NCI-H1417 (cell line): ENCODE measurements at places on chromosomes 16 and 17.

- DNase-seq, result no peak
Measured at GRCh38 chr17:1942066-1942365, 83.1 kb downstream of the RTN4RL1 start.

GRCh38 chr16:1914084-1914608 is 4.1 kb downstream of the HS3ST6 start:
- DNase-seq, result no peak

DNA sequence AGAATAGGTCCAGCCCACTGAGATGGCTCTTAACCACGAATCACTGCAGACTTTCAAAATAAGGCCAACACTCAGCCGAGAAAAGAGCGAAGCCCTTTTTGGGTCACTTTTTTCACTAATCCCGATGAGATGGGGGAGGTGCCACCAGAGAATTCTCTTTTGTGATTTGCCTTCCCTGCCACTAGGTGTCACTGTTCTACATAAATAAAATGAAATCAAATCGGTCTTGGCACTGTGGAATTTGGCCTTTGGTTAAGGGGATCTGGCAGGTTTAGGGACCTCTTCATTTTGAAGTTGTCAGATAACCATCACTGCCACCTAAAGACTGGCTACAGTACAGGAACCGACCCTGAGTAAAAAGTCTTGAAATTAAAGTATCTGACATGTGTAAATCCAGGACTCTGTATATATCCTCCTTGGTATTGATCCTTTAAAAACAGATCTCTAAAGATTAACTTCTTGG is 147.0 kb downstream of the HS3ST4 start:
- DNase-seq, result peak; percentile 68

GRCh38 chr17:28518578-28518977 is 12.4 kb downstream of the FOXN1 start:
- no peak for DNase-seq

DNA sequence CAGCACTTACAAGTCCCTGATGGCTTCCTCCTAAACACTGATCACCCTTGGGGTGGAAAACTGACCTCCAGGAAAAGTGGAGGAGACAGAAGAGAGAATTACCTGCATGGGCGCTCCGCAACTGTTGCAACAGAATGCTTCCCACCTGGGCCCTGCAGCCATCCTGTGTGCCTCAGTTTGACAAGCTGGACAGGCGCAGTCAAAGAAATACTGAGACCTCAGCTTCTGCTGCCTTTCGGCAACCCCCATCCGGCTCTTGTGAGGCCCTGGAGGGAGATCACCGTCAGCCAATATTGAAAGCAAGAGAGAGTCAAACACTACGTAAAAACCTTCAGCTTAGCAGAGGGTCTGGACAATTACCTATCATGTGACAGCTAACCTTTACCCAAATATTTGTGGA is 24.8 kb downstream of the SERPINF1 start:
- DNase-seq, result no peak

DNA sequence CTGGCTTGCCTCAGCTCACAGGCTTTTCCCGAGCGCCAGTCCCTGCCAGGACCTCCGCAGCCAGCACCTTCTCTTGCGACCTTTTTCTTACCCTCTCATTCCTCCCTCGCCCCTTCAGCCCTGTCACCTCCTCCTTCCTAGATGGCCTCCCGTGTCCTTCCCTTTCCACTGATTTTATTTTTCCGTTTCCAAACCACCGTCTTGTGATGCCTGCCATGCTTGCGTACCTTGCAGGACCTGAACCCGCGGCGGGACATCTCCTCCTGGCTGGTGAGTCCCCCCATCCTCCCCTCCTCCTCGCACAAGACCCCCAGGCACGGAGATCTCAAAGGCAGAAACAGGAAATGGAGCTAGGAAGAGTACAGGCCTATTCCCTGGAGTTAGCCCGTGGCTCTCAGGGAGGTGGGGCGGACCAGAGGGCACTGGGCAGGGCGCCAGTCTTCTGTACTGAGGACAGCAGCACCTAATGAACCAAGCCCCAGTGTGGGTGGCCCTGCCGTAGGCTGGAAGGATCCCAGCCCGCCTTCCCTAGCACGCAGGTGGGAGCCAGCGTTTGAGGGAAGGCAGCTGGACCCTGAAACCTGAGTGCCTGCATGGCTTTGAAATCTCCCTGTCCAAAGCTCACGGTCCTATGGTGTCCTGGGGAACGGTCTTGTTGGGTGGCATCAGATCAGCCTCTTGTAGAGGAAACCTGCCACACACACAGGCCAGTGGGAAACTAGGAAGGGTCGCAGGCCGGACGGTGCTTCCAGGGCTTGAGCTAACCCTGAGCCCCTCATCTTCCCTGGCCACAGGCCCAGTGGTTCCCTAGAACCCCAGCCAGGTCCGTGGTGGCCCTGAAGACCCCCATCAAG is 612 bp downstream of the CISD3 start:
- peak; percentile 77 for DNase-seq

DNA sequence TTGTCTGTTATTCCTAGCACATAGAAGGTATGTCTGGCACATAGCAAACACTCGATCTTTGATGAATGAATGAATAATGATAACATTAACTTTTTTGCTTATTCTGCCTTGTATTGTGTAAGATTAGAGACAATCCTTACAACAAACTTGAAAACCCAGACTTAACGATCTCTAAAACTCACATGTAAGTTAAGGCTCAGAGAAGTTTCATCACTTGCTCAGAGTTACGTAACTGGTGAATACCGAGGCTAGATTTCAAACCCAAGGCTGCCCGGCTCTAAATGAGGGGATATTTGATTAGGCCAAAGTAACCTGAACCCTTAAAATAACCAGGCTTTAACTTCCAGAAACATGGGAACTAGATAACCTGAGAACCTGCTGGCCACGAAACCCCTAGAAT is 22.3 kb downstream of the CAPNS2 start:
- no peak for DNase-seq

DNA sequence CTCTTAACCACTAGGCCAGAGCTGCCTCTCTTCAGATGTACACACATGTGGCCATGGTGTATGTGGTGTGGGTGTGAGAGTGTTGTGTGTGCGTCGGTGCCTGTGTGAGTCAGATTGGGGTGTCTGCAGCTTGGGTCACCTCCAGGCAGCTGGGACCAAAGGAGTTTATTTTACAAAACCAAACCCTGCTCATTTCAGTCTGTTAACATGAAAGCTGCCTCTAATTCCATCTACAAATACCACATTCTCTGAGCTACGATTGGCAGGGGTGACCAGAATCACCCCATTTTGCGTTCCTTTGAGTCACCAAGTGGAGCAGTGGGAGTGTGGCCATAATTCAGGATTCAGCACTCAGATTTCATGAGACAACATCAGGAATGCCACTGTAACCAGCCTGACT is 105.3 kb downstream of the IRX5 start:
- no peak for DNase-seq

DNA sequence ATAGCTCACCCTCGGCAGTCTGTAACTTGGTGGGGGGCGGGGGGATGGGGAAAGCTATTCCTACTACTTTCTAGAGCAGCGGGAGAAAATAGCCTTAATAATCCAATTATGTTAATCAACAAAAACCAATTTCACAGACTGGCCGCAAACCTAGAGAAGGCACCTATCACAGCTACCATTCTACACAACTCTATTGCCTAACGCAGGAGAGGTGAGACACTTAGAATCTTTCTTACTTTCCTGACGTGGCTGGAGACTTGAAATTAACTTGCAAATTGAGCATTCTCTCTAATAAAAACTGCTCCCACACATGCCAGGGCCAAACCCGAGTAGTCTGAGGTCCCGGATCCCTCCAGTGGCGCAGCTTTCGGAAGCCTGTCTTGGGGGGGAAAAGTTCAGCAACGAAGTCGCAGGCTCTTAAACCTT is 794 bp downstream of the SMG6 start:
- DNase-seq, result peak; percentile 34

DNA sequence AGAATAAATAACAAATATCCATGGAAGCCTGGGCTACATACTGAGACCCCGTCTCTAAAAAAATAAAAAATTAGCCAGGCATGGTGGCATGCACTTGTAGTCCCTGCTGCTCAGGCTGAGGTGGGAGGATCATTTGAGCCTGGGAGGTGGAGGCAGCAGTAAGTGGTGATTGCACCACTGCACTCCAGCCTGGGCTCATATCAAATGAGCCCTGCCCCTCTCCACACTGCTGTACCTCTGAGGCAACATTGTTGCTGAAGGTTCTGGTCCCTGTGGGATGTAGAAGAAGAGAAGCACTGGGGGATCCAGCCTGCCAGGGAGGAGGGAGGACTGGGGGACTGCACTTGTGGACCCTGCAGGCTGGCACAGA is 11.4 kb upstream of the ARHGAP23 start:
- no peak for DNase-seq

- DNase-seq, result no peak
Measured at GRCh38 chr17:72719578-72720493, 372.7 kb downstream of the SLC39A11 start.

DNA sequence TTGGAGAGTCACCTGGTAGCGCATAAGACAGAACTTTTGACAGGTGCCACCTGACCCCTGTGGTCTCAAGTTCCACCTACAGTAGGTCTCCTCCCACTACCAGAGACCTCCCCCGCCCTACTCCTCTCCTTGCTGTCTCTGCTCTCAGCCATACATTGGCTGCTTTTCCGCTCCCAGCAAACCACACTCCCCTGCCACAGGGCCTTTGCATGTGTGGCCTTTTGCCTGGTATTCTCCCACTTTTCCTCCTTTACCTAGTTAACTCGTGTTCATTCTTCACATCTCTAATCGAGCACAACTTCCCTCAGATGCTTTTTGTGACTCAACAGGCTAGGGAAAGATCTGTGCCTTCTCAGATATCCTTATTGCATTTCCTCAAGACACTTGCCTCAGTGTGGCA is 218.3 kb upstream of the EEF2KMT start:
- no peak for DNase-seq

- DNase-seq, result no peak
Measured at GRCh38 chr17:54102246-54102645, 279.5 kb downstream of the KIF2B start.

DNA sequence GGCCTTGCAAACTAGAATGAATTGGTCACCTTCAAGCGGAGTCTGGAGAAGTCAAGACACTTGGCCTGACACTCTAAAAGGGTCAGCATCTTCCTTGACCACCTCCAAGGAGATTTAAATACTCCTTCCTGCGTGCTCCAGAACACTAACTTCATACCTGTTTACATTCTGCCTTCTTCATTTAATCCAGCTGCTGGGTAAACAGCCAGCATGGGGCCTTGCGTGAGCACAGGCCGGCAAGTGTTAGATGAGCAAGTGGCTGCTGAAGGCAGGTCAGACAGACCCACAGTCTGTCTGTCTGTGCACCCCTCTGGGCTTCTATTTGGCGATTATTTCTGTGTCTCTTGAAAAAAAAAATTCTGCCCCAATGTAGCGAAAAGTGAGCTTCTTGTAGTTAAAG is 153.8 kb downstream of the MSI2 start:
- DNase-seq, result peak; percentile 17

GRCh38 chr16:2084895-2085625 is 37.3 kb downstream of the TSC2 start:
- no peak for DNase-seq

- peak; percentile 64 for DNase-seq
Measured at GRCh38 chr16:46932802-46933201, 40.7 kb downstream of the DNAJA2 start.

DNA sequence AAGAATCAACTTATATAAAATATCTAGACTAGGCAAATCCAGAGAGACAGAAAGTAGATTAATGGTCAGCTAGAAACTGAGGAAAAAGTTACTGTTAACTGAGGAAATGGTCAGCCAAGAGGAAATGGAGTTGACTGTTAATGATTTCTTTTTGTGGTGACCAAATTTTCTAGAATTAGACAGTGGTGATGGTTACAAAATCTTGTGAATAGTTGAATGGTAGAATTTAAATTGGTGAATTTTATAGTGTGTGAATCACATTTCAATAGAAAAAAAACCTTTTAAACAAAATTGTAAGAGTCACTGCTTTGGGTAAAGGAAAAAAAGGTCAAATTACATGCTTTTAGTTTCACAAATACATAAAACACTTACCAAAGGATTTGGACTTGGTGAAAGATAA is 30.0 kb downstream of the APPBP2 start:
- no peak for DNase-seq

DNA sequence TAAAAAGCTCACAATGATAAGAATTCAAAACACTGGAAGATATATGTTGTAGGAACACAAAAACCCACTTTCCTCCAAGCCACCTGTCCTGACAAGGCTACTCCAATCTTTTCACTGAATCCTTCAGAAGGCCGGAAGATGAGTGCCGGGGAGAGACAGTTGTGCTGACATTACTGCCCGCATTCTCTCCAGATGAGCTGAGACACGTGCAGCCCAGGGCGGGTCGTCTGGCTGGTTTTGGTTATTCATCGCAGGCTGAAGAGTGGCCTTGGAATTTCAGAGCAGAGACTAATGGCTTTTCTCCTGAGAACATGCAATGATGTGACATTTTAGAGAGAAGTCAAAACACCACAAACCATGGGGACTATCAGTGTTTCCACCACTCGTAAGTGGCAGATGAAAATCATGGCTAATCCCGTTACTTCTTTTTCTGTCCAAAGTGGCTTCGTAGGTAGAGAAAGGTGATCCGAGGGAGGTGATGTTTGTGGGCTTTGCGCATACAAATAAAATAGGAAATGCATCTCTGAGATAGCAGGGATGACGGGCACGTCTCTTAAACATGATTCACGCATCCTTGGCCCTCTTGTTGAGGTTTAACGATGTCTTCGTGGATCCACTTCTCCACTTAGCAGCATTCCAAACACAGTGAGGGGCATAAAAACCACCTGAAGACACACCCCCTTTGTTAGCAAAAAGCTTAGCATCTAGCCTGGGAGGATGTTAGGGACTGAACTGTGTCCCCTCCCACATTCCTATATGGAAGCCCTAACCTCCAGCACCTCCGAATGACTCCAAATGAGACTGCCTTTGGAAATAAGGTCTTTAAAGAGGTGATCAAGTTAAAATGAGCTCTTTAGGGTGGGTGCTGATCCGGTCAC is 134.0 kb downstream of the IRX3 start:
- DNase-seq, result no peak

- DNase-seq, result no peak
Measured at GRCh38 chr17:29577001-29577370, 8.5 kb downstream of the TP53I13 start.

DNA sequence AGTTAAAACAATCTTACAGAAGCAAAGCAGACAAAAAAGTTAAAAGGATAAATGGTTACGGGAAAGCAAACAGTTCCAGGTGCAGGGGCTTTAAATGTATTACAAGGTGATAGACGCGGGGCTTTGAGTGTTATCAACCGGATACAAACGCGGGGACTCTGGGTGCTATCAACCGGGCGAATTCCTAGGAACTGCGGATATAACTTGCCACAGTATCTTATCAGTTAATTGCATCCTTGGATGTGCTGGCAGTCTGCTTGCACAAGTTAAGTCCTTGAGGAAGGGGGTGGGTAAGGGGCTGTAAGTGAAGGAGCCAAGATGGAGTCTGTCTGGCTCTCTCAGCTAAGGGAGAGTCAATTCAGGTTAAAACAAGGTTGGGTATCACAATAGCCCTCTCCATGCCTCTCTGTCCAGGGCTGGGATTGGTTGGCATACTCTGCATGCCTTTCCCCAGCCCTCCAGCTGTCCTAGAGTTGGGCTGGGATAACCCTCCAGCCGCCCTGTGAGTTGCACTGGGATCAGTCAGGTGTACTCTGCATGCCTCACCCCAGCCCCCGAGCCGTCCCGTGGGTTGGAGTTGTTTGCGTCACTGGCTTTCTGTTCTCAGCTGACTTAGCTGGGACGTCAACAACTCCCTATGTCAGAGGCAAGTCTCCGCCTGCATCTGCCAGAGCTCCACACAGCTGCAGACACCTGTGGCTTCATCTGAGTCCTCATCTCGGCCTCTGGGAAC is 40.9 kb downstream of the TMEM235 start:
- no peak for DNase-seq
